Stimulated activated CD4-positive, alpha-beta T cell treated with anti-CD3 and anti-CD28 coated beads, Interleukin-1b, Interleukin-23, amount 100 ng/mL, for 1 hour (primary cell): ENCODE measurements at places on chromosomes 4 and X.

- no peak for DNase-seq
Observed at GRCh38 chrX:38220024-38220414, 652 bp downstream of the SRPX start.

DNA sequence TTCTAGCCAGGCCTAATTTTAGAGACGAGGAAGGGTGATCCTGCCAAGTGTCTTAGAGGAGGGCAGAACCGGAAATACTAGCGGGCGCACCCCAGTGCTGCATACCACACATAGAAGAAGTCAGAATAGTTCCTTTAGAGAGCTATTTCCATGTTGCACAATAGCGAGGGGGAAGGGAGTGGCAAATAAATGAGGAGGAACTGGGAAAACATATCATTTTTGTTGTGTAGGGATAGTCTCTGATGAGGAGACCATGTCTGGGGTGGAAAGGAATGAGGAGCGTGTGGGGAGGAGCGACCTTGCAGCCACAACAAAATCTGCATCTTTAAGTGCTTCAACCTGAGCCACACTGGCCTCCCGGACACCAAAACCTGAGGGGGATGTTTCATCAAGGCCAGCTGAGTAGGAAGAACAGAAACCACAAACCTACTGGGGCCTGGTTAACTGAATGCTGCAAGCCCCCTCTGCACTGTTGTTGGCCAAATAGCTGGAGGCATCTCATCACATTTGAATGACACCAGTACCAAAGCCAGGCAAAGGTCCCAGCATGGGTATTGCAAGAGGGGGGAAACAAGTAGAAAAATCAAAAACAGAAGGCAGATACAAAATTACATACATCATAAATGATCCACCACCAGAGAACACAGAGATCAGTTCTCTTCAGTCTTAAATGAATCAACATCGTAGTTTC, 26.7 kb upstream of the C1QTNF7 start:
- no peak for DNase-seq

DNA sequence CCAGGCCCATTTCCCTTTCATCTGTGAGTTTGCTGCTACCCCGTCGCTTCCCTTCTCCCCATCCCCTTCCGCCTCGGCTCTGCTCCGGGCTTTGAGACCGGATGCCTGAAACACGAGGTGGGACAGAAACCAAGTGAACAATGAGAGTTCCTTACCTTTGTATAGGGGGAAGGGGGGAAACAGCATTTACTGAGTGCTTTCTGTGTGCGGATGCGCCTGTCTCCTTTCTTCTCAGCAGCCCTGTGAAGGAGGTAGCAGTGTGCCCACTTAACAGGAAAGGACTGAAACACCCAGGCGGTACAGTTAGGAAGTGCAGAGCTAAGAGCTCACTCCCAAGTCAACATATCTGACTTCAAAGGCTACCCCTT, 43.2 kb upstream of the TMSB15B start:
- no peak for DNase-seq

GRCh38 chr4:89657931-89658700, 178.8 kb downstream of the SNCA start:
- DNase-seq, result no peak

DNA sequence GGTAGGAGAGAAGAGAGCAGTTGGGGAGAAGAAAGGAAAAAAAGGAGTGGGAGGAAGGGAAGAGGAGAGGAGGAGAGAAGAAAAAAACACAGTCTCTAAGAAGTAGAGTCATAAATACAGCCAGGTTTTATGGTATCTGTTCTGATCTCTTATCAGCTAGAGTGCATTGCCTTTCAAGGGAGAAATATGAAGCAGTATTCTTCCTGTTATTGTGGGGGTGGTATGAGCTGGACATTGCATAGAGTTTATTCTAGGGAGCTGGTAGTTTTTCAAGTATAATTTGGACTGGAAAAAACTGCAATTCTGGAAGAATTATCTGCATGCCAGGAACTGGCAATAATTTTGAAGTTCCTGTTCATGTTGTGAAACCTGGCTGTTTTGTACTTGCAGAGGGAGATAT, 54.9 kb upstream of the TAB3 start:
- DNase-seq, result no peak

DNA sequence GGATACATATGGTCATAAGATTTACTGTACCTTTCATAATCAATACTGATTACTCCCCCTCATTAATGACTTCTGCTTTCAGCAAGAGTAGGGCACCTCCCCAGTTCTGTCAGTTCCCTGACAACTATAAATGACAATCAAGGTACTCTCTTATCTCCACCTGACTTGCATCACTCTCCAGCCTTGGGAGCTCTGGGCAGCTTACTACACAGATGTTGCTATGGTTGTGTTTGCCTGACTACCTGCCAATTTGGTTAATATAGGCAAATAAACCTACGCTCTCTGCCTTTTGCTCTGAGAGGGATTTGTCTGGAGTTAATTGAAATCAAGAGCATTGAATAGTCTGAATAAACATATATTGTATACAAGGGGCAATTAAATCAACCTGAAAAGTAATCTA, 22.8 kb upstream of the MAP7D3 start:
- DNase-seq, result no peak

DNA sequence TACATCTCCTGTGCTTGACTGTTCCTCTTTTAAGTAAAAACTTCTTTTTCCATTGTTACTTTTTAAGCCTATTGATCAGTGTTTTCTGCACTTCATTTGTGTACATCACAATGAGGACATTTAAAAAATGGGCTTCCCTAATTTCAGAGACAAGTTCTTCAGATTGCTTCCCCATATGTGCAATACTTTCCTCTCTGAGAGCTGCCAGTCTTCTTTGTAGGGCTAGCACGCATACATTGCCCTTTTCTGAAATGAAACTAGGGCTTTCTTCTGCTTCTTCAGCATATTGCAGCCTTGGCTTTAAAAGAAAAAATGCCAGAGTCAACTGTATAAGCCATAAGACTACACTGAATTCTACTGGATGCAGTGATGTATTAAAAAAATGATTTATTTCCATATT, 37.8 kb downstream of the FAT4 start:
- no peak for DNase-seq

DNA sequence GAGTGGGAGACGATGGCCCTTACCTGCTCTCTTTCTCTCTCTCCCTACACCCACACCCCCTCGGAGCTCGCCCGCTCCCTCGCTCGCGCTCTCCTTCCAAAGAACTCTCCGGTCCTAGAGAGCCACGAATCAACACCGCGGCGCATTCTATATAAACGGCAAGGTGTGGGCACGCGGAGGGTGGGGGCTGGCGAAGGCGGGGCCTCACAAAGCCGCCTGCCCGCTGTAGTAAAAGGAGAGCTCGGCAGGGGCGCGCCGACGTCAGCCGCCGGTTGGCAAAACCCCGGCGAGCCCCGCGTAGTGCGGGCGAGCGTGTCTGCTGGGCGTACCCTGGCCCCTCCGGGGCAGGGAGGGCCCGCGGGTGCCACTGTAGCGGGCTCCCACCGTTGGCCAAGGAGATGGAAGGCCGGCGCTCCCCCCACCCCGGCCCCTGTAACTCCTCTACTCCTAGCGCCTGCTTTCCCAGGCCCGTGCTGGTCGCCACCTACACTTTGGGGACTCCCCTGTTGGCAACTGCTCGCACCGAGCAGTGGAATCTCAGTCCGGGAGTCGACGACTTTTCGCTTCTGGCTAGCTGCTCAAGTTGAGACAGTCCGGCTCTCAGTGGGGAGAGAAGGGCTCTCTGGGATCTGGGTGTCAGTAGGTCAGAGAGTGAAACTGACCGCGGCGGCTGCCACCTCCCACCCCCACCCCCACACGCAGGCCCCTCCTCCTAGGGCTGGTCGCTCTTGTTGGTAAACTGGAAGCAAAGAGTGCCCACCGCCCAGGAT, 325.5 kb upstream of the F9 start:
- no peak for DNase-seq

DNA sequence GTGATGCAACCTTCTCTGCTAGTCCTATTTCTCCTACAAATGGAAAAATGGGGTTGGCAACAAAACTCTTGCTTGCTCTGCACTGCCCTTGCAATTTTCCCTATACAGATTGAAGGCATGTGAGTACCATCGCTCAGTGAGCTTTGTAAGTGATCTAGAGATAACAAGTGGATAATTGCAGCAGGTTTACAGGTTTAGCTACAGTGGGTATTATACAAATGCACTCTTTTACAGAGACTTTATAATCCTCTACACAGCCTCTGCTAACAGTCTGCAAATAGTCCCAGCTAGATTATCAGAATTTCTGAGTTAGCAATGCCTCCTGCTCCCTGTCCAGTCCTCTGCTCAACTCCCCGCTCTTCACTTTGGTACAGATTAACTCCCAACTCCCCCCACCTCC, 11.1 kb downstream of the LEF1 start:
- no peak for DNase-seq
